ELF-1 (cell line): ENCODE measurements at places on chromosomes 5 and 9.

GRCh38 chr5:133606835-133607234, 5.5 kb downstream of the FSTL4 start:
- no peak for DNase-seq

GRCh38 chr5:85512896-85513295, 1104.8 kb upstream of the COX7C start:
- DNase-seq = no peak

DNA sequence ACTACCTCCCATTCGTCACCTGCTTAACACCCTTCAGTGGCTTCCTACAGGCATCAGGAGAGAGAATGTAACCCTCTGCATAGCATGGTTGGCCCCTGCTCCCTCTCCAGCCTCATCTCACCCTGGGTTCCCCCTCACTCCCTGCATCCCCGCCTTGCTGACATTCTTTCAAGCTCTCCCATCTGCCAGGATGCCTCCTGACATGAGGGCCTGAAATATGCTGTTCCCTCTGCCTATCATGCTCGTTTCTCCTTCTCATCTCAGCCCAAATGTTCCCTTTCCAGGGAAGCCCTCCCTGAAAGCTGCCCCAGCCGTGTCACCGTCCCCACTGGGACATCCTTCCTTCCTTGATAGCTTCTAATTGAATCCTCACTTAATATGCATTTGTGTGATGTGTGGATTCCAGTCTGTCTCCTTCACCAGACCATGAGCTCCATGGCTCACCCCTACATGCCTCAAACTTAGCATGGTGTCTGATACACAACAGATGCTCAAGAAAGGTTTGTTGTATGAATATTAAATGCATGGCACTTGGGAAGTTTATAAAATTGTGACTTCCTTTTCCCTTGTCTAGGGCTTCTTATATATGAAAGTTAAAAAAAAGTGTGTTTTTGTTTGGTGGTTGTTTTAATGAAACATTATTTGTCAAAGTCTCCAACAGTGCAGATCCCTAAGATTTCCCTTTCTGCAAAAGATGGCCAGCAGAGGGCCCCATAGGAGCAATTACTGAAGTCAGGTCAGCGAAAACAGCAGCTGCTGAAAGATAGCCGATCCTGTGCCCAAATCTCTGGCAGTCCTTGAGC, 7.3 kb upstream of the C5orf58 start:
- peak; percentile 73 for DNase-seq

DNA sequence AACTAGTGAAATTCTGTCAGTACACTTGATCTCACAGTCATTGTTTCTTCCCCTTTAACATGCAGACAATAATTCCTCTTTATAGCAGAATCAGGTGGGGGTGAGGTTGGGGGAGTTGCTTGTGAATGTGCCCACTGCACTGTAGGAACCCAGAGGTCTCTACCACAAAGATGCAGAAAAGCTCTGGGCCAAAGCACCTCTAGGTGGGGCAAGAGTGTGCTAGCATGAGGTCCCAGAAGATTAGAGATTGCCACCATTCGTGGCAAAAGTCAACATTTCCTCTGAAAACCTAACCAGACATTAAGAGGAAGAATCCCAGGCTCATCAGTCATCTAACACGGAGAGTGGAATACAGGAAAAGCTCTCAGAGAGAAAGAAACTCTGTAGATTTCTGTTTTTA, 74.5 kb downstream of the PTCD2 start:
- no peak for DNase-seq

GRCh38 chr5:66796305-66797292, 200.4 kb downstream of the MAST4 start:
- DNase-seq = no peak

GRCh38 chr9:135225619-135226228, 138.3 kb downstream of the OLFM1 start:
- no peak for DNase-seq
